GM23338 (cell line): ENCODE measurements at places on chromosomes 7 and 10.

- no peak for DNase-seq
Observed at GRCh38 chr10:30099101-30099500, 39.7 kb upstream of the JCAD start.

GRCh38 chr10:34320265-34320664, 494.8 kb downstream of the PARD3 start:
- no peak for DNase-seq

DNA sequence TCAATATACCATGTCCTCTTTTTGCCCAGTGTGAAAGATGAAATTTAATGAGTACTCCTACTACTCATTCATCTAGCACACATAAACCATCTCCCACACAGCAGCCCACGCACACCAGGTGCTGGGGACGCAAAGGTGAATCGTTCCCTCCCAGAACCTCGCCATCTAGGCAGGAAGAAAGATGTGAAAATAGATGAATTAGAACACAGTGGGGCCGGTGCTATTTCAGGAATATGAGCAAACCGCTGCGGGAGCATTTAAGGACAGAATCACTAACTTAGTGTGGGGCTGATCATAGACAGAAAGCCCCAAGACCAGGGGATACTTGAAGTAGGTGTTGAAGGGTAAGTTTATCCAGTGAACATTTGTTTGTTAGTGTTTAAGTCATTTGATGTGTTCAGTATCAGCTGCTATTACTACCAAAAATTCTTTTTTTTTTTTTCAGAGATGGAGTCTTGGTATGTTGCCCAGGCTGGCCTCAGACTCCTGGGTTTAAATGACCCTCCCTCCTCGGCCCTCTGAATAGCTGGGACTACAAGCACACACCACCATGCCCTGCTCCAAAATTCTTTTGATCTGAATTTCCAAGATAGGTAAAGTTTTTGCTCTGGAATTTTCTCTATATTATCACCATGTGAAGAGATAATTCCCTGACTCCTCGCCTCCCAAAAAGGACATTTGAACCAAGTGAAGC, 48.8 kb downstream of the CPXM2 start:
- DNase-seq, result no peak

GRCh38 chr10:93687737-93688136, 14.7 kb downstream of the FRA10AC1 start:
- no peak for DNase-seq

GRCh38 chr10:27717861-27718260, 27.8 kb downstream of the MKX start:
- no peak for DNase-seq

- peak; percentile 74 for DNase-seq
Observed at GRCh38 chr7:132709971-132710567, 133.8 kb upstream of the PLXNA4 start.

DNA sequence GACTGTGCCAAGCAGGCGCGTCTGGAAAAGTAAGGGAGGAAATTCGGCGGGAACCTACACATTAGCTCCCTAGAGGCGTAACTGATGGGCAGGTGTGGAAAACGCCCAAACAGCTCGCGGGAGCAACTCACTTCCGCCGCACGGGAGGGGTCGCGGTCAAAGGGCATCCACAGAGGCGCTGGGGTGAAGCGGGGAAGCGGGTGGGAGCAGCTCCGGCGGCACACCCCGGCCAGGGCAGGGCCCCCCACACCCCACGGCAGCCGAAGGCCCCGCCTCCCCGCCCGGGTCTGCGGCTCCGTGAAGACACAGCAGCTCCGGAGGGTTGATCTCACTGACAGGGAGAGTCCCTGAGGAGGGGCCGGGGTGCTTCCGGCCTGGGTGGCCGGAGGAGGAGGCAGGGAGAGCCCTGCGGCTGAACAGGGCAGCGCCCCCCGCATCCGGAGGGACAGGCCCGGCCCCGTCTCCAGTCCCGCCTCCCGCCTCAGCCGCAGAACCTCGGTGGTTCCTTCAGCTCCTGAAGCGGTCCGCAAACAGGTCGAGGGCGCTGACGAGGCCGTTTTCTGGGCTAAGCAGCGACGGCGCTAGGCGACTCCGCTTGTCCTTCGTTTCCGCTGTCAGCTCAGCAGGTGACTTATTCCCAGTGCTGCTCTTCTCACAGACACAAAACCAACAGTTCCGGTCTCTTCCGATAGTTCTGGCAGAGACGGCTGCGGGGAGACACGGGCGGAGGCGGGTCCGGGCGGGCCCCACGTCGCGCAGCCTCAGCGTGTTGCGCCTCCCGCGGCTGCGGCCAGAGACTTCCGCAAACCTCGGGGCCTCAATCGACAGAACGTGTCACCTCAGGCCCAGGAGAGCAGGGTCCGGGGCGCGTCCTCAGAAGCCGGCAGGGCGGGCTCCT, 276.1 kb downstream of the DNAJB6 start:
- peak; percentile 6 for DNase-seq

- no peak for DNase-seq
Observed at GRCh38 chr10:68242051-68242450, 10.1 kb upstream of the ATOH7 start.

DNA sequence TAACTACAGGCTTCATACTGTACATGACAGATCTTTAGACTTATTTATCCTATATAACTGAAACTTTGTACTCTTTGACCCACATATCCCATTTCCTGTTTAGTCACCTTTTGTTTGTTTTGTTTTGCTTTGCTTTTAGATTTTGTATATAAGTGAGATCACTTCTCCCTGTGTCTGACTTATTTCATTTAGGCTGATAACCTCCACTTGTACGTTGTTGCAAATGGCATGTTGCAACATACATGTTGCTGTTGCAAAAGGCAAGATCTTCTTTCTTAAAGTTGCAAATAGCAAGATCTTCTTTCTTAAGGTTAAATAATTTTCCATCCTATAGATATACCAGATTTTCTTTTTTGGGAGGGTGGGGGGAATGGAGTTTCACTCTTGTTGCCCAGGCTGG, 341.5 kb downstream of the OTUD1 start:
- DNase-seq, result no peak

DNA sequence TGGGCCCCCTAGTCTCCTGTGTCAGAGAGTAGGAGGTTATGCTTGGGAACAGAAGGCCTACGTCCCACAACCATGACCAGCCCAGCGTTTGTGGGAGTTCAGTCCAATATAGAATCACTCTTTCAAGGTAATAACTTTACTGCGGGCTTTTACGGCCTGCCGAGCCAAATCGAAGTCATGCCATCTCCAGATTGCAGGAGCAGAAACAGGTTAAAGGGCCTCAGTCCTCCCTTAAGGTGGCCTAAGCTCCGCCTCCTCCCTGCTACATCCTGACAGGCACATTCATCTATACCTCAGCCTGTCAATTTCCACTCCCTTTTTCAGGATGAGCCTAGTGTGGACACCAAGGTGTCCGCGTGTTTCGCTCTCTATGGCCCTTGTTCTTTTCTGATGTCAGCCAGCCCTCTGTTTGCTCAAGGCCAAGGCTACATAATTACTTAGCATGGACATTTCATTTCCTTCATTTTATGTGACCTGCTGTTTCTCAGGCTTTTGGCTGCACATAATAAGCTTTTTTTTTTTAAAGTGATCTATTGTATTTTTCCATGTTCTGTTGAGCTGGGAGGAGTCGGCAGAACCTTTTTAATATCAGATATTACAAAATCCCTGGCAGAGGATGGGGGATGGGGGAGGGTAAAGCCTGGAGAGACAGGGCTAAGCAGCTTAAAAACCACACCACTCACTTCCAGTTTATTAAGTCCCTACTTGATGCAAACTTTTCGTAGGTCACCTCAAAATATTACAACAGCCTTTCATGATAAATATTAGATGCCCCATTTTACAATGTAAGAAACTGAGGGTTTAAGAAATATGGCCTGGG, 84.6 kb downstream of the CACNB2 start:
- DNase-seq, result peak; percentile 52

- no peak for DNase-seq
Observed at GRCh38 chr10:129369566-129369965, 97.5 kb upstream of the MGMT start.

GRCh38 chr10:90888387-90888786, 16.6 kb downstream of the RPP30 start:
- DNase-seq, result no peak

DNA sequence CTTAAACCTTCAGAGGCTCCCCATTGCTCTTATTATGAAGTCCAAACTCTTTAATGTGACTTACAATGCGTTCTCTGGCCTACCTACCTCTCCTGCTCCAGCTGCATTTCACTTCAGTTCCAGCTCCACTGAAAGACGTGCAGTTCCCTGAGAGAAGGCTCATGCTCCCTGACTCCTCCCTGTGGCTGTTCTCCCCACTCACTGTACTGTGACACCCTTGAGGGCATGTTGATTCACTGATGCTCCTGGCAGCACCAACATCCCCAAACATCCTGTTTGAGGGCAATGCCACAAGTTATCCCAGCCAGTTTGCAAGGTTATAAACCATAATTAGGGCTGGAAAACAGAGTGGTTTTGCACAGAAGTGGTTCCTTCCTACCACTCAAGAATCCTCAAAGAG, 111.2 kb downstream of the LSM5 start:
- DNase-seq, result peak; percentile 17

- no peak for DNase-seq
Observed at GRCh38 chr10:84038035-84038434, 101.3 kb upstream of the GHITM start.

- DNase-seq, result no peak
Observed at GRCh38 chr7:144653449-144653848, 182.4 kb downstream of the TPK1 start.

DNA sequence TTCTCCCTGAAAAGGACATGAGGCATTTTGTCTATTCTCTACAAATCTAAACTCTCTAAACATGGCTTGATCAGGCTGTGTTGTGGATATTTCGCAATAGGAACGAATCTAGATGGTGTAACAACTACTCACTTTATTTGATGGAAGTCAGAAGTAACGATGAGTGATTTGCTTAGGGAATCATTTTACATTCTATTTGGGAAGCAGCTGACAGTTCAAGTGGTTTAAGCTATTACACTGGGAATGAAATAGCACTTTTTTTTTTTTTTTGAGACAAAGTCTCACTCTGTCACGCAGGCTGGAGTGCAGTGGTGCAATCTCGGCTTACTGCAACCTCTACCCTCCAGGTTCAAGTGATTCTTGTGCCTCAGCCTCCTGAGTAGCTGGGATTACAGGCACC, 44.1 kb downstream of the NPY start:
- no peak for DNase-seq

DNA sequence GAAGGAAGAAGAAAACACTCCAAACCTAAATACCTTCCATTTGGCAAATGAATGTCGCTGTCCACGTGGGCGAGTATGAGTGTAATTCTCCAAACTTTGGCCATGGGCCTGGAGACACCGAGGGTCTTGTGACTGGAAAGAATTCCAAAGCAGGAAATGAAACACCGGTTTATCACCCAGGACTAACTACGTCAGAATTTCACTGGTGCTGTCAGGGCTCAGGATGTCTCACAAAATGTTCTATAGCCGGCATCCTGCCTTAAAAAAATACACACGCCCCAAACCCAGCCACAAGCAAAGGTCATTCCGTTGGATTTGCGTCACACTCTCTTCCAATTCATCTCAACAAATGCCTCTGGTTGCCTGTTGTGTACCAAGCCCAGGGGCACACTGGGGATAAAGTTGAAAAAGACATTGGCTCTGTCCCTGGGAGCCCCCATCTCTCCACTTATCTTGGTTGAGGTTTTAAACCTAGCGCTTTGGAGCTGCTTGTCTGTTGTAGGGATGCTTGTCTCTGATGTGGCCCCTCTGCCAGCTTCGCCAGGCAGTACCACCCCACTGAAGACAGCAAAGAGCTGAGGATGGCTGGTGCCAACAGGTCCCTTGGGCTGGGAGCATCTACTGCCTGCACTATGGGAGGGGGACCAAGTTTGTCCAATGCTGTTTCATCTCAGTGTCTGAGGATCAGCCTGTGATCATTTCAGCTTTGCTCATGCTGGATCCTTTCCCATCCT, 31.2 kb downstream of the GSTO2 start:
- DNase-seq, result no peak

- no peak for DNase-seq
Observed at GRCh38 chr7:42456267-42456666, 219.3 kb upstream of the GLI3 start.

DNA sequence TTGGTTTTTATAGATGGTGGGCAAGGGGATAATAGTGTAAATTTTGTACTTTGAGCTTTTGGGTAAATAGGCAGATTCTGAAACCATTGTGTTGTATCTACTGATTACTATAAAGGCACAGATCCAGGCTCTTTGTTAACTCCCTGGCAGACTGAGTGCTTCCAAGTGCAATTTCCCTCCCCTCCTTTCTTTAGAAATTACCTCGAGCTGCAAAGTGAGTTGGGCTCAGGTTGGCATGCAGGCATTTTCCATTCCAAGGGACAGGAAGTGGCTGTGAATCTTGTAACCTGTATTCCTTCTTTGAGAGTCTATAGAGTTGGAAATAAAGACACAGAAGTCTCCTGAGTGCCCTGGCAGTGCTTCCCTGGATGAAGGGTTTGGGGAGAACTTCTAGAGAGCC, 494.2 kb upstream of the GALNT17 start:
- peak; percentile 64 for DNase-seq

- DNase-seq, result no peak
Observed at GRCh38 chr10:64156166-64156565, 635.0 kb downstream of the REEP3 start.

DNA sequence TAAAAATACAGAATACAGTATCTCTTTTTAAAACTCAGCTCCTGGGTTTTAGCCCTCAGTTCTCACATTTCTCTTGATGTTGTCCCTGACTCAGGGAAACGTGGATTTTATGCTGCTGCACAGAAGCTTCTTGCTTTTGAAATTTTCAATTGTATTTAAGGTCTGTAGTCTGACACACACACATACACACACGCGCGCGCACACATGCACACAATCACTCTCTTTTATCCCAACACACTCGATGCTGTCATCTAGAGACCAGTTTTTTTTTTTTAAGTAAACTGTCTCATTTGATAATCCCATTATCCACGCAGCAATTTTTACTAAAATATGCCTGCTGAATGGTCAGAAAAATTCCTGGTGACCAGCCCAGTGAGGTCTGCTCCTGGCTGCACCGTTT, 108.6 kb downstream of the KMT2E start:
- no peak for DNase-seq

GRCh38 chr10:47257396-47258120, 42.4 kb upstream of the GDF10 start:
- no peak for DNase-seq

DNA sequence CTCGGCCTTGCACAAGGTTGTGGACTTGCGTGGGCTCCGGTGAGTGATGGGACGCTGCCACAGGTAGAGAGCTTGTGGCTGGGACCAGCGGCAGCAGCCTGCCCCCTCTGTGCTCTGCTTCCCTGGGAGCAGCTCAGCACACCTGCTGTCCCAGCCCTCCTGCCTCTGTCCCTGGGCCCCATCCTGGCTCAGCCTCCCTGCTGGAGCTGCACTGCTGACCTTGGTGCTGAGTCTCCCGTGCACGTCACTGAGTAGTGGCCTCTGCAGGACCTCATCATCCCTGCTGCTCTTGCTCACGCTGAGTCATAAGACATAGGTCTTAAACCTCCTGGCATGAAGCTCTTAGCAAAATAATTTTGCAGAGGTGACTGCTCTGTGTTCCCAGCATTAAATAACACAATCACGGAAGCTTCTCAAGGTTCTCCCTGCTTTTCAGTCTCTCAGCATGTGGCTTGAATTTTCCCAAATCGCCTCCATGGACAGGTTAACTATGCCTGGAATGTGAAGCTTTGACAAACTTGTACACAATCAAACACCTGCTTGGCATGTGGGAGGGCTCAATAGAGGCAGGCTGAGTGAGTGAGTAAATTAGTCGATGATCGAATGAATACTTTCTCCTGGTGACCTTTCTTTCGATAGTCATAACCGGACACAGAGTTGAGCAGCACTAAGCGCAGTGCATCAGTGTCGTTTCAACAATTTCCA, 63.8 kb upstream of the NPS start:
- DNase-seq, result peak; percentile 73

- peak; percentile 73 for DNase-seq
Observed at GRCh38 chr10:99232360-99232999, 3.2 kb downstream of the HPSE2 start.

- no peak for DNase-seq
Observed at GRCh38 chr10:98994030-98994429, 241.6 kb downstream of the HPSE2 start.
